Activated CD8-positive, alpha-beta T cell treated with anti-CD3 and anti-CD28 coated beads for 36 hours (primary cell): ENCODE measurements at places on chromosomes 4 and X.

DNA sequence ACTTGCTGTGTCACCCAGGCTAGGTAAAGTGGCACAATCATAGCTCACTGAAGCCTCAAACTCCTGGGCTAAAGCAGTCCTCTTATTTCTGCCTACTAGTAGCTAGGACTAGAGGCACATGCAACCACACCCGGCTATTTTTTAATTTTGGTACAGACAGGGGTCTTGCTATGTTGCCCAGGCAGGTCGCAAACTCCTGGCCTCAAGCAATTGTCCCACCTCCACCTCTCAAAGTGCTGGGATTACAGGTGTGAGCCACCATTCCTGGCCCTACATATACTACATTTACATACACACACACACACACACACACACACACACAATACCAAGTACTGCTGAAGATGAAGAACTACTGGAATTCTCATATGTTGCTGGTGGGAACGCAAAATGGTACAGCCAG is 26.9 kb downstream of the SMIM31 start:
- DNase-seq = no peak

GRCh38 chrX:88355252-88355651 is 391.8 kb upstream of the CPXCR1 start:
- no peak for DNase-seq

DNA sequence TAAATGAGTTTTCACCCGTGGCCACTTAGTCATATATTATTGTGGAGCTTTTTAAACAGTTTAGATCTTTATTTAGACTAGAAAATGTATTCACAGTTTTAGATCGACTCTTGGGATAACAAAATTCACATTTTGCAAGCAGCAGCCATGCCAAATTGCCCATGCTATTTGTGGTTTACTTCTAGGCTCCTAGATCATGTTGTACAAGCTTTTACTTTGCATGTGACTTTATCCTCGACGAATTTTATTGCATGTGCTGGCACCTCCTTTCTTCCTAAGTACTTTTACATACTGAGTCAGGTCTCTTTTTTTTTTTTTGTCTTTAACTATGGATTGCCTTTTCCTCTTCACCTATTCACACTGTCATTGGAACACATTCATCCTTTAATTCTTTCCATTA is 23.2 kb downstream of the BBS12 start:
- DNase-seq = no peak

- no peak for DNase-seq
Observed at GRCh38 chr4:69167300-69167699, 47.2 kb downstream of the UGT2B11 start.

- no peak for DNase-seq
Observed at GRCh38 chr4:79266136-79266535, 59.7 kb downstream of the NAA11 start.

- no peak for DNase-seq
Observed at GRCh38 chrX:8191022-8191421, 20.0 kb upstream of the VCX2 start.

DNA sequence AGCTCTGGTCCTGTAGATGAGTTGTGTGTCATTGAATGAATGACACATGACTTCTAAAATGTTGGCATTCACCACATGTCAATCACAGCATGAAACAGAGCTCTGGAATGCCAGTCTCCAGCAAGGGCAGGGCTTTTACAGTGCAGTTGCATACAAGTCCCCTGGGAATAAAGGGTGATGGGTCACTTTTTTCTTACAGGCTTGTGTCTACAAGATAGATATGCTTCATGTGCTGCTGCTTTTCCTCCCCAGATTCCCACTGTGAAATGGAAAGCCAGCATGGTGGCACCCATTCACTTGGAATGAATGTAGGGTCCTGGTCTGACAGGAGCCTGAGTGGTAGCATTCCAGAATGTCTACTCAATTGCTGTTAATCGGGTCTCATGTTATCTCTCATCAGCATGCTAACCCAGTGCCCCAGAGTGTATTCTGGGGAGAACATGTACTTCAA is 159.1 kb upstream of the KIT start:
- no peak for DNase-seq

- DNase-seq = no peak
Observed at GRCh38 chr4:174451718-174452296, 70.5 kb downstream of the HPGD start.

- DNase-seq = no peak
Observed at GRCh38 chr4:76216524-76216923, 2.9 kb upstream of the SCARB2 start.

DNA sequence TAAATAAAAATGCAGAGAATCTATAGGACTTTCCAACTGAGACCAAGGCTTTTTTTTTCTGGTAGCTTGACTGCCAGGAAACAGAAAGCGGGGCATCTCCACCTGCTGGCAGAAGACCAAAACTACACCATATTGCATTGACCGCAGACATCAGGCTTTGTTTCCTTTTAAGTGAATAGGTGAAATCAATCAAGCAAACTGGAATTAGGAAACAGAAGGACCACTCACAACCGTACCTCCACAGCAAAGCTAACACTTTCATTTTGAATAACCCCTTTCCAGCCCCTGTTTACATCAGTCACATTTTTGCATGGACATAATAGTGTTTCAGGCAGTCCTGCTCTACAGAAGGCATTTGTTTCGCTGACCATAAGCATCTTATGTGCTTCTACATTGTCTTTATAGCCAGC is 218.2 kb downstream of the IDS start:
- DNase-seq = peak; percentile 56

DNA sequence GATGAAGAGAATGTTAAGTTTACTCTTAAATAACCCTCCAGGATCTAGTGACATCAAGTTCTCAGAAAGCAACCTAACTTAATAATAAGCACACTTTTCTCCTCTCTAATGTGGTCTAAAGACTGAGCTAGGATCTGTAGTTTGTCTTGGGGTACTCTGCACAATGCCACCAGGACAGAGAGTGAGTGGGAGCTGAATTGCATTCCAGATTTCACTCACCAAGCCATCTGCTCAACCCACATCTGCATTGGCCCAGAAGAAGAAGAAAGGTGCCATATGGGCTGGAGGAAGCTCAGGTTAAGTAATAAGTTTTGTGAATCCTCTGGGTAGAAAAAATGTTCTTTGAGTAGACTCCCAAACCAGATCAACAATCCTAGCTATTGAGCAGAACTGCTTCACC is 384.6 kb downstream of the PPP3CA start:
- DNase-seq = peak; percentile 27

DNA sequence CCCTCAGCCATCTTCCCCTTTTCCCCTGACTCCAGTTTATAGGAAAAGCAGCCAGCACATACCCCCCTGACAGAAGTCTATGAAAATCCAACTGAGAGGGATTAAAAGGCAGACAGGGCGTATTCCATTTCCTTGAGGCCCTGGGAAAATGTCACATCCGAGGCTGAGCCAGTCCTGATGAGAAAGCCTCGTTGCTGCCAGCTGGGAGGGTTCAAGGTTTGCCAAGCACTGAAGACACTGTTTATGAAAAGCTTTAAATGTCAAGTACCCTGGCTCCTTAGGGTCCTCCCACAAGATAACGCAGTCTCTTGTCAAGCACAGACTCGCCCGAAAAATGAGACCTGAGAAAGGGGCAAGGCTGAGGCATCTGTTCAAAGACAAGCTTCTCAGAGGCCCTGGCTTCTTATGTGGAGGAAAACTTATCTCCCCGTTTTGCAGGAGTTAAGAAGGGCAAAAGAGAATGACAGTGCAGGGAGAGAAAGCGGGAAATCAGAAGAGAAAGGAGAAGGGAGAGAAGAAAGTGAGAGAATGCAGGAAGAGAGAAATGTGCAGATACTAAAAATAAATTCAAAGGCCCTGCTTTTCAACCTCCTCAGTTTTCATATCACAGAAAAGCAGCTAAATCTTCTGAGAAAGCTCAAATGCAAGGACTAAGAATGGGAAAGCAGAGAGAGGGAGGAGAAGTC is 44.7 kb downstream of the SCD5 start:
- no peak for DNase-seq

- DNase-seq = no peak
Observed at GRCh38 chrX:107667426-107667825, 39.1 kb downstream of the PRPS1 start.

DNA sequence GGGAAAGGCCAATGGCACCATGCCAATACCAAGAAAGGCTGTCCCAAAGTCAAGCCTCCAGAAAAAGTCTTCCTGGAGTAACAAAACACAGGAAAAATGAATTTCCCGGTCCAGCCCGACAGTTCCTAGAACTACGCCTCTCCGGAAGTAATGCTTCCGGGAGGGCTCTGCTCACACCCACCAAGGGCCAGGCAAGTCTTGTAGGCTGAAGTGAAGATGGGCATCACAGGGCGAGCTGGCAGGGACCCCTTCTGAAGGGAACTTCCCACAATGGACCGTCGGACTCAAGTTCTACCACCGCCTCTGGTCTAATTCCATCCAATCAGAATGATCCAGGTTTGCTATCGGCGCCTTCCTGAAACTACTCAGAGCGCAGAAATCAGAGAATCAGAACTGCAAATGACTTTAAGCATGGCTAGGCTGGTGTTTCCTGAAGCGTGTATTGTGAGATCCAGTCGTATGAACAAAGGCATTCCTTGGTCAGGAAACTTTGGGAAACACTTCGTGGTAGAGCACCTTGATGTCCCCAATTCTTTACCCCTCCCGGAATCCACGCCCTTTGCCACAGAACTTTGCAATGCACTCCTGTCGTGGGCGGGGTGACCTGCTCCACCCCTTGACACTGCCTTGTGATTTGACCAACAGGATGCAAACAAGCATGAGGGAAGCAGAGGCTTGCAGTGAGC is 127.8 kb downstream of the BCOR start:
- no peak for DNase-seq

DNA sequence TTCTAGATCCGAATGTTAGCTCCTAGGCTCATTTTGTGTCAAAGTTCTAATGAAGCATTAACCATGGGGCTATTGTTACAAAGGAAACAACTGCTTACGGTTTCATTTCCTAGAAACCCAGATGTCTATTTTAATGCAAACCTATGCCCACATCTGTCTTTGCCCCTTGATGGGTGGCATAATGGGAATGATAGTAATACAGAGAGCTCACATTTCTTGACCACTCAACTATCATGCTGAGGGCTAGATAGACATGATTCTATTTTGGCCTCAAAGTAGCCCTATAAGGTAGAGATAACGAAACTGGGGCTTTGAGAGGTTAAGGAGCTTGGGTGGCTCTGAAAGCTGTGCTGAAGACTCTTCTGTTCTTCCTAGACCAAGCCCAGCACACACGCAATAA is 1.9 kb downstream of the TLR7 start:
- no peak for DNase-seq

DNA sequence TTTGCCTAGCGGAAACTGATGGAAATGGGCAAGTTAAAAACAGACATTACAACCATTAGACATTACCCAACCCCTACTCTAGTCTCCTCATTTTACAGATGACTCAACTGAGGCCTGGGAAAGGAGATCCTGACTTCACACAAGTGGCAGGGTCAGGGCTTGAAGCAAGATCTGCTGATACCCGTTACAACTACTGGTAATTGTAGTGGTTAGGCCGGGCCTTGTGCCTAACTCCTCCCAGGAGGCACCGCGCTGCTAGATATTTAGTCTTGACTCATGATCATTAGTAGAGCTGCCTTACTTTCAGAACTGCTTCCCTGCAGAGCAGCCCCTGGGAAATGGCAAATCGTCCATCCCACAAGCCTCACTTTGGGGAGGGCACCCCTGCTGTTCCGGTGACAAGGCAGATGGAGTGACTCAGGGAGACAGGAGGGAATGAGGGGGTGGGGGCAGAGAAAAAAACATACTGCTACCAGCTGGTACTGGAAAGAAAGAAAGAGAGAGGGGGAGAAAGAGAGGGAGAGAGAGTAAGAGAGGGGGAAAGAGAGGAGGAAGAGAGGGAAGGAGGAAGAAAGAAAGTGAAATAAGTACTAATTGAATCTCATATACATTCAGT is 12.2 kb downstream of the ARHGEF6 start:
- DNase-seq = peak; percentile 76

GRCh38 chr4:102825261-102826091 is 1.9 kb downstream of the UBE2D3 start:
- peak; percentile 59 for DNase-seq
